ENCODE measurements at places on chromosomes 3 and 15.

- no peak for DNase-seq
These were observed 7.0 kb downstream of the LAMP3 start for GRCh38 chr3:183155499-183155898.

DNA sequence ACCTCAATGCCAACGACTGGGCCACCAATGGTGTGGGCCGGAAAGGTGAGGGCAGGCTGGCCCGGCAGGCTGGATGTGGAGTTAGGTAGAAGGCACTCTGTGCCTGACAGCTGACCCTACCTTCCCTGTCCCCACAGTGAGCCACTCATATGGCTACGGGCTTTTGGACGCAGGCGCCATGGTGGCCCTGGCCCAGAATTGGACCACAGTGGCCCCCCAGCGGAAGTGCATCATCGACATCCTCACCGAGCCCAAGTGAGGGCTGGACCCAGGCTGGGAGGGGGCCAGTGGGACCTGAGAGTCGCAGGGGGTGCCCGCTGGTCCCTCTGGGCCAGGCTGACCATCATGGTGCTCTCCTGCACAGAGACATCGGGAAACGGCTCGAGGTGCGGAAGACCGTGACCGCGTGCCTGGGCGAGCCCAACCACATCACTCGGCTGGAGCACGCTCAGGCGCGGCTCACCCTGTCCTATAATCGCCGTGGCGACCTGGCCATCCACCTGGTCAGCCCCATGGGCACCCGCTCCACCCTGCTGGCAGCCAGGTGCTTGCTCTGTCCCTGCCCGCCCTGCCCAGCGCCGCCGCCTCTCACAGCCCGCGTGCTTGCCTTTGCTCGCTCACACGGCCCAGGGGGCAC lies 4.5 kb upstream of the FES start:
- no peak for DNase-seq

DNA sequence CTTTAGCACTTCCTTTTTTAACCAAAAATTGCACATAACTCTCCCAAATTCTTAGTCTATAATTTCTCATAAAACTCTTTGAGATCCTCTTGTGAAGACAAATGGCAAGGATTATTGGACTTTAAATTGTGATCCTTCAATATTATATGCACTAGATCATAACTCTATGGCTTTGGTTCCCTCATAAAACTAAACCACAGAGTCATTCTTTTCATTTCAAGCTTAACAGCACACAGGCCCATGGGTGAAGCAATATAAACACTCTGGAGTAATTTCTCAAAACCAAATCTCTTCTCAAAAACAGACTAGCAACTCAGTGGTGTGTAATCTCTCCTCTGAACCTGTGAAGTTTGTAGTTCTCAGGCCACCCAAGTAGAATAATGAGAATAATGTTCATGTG lies 171.0 kb upstream of the NECTIN3 start:
- no peak for DNase-seq

GRCh38 chr15:50685191-50685975 lies 1.2 kb downstream of the TRPM7 start:
- no peak for DNase-seq

DNA sequence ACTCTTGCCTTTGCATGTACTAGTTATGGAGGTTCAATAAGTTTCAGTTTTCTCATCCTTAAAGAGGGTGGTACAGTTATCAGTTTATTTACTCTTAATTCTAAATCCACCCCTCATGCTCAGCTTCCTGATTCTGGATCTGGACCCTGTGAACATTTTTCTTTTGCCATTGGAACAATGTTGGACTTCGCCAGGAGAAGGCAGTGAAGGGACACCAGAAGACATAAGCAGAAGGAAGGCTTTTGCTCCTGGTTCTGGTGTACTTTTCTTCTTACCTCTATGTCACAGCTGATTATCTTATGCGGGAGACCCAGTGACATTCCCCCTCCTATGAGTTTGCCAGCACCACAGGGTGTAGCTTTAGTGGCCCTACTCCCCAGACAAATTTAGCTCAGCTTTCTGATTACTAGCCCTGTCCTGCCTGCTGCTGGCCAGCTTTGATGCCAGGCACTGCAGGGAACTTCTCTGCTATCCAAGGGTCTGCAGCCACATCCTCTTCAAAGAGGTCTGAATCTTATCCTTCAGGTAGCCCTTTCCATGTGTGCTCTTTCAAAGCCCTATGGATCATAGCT lies 466.3 kb upstream of the EPHA3 start:
- no peak for DNase-seq

DNA sequence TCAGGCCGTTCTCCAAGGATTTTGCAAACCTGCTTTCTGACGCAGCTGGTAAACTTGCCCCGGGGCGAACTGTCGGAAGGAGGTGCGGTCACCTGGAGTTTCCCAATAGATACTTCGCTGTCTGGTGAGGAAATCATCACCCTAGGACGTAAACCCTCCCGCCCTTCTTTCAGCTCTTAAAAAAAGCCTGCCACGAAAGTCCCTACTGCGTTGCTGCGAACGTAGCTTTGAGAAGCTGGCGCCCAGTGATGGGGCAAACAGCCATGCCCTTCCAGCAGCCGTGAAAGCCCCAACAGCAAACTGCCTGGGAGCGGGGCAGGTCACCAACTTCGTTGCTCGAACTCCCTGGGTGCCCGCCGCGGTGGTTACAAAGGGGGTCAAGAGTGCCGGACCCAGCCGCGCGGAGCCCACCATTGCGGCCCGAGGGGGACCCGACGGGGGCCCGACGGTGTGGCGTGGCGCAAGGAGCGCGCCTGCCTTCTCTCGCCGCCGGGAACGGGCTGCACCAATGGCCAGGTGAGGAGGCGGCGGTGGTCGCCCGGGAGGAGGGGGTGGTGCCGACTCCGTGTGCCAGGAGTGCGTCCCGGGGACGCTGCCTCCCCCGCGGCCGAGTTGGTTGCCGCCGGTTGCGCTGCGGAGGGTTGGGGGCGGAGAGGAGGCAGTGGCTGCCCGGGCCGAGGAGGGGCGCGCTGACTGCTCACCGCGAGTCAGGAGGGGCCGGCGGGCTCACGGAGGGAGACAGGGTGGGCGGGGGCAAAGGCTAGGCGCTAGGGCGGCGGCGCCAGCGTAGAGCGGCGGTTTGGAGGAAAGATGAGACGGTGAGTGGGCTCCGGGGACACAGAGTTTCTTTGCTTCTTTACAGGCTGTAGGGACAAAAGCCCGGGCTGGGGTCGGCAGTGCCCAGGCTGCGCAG lies at the start of gene PHLDB2:
Gene PHLDB2, plus strand, starts transcription at position 205 of the 913 bp plus-strand sequence. CDS start 24,813 bp downstream, outside the sequence.
- peak; percentile 41 for DNase-seq

DNA sequence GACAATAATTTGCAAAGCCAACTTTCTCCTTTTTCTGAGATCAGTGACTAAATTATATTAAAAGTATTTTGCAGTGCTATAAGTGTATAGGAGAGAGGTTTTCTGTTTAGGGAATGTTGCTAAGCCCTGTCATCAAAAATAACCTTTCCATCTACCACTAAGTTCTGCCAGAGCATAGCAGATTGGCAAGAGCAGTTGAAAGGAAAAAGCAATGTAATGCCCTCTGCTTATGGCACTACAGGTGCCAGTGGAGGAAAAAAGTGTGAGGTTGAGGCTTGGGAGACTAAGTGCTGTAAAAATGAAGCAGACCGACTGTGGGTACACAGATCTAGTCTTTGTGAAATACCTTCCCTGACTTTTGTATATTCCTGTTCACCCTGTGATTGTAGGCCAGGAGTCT lies 11.5 kb downstream of the FILIP1L start:
- DNase-seq, result no peak

DNA sequence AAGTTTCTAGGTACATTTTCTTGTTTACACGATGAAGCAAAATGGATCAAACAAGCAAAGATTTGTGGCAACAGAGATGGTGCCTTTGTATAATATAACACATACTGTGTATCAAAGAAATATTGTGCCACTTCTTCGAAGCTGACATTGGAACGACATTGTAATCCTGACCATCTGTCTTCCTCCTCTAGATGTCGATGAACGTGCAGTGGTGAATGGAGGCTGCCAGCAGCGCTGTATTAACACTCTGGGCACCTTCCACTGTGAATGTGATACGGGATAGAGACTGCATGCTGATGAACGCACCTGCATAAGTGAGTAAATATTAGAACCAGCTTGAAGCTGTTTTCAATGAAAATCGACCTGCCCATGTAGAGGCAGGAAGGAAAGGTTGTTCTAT lies 613.3 kb upstream of the GOLIM4 start:
- no peak for DNase-seq

DNA sequence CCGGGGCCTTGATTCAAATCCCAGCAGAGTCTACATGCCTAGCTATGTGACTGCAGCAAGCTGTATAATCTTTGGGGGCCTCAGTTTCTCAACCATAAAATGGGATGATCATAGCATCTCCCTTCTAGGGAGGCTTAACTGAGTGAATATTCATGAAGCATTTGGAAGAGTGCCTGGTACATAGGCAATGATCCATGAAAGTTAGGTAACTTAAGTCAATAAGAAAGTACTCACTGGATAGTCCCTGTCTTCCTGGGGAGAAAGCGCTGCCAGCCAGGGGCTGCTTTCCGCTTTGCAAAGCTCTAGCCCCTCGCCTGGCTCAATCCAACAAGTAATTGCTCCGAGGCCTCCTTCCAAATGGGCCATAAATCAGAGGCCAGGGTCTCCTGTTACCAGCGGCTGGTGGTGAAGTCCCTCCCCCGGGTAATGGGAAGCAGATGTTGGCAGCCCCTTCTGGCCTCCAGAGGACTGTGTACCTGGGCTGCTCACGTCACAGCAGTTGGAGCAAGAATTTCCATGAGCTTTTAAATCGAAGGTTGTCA lies 521.9 kb upstream of the PROK2 start:
- no peak for DNase-seq

DNA sequence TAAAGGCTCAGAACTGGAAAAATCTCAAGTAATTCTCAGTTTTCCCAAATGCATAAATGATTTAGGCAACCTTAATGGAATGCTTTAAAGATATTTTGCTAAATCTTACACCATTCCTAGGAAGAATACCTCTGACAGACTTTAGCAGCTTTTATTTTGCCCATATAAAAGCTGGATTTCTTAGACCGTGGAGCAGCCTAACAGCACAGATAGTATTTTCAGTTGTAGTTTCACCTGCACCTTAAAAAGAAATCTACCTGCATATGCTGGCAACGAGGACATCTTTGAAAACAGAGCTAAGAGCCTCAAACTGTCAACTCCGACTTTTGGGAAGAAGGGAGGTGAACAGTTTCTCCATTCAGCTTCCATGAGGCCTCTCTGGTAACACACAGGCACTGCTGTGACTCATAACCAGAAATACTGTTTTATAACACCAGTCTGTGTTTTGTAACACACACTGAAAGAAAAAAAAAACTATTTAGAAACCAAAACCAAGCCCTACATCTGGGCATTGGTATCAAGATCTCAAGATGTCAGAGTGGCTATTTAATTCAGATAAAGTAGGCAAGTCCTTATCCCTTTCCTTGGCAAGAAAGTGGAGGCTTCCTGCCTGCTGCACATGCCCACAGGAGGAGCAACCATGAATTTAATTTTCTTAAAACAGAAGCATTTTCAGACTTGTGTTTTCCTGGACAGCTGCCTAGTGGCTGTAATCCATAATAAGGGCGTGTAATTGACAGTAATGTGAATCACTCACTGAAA lies 181.5 kb upstream of the ICE2 start:
- no peak for DNase-seq

DNA sequence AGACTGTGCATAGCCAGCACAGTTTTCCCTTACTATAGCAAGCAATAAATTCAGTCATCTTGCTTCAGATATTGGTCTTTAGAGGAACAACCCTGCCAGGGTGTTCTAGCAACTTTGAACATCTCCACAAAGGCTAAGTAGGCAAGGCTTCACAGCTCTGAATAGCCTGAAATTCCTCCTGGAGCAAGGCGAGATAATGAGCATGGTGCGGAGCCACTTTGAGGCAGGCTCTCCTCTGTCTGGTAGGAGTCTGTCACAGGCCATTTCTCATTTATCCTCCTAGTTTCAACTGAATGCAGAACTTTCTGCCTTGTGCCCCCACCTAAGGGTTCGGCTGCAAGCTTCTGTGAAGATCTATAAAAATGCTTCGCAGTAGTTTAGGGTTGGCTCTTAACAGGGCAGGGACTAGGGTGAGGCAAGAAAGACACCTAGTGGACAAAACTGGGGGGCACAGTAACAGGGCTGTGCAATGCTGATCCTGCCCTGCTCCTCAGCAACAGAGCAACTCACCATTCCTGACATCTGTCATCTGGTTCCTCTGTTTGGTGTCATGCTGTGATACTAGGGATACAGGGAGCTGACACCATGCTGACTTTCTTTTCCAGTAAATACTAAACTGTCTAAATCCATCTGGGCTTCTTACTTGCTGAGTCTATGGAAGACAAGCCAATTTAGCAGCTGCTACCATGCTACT lies 16.6 kb upstream of the EHHADH start:
- no peak for DNase-seq

DNA sequence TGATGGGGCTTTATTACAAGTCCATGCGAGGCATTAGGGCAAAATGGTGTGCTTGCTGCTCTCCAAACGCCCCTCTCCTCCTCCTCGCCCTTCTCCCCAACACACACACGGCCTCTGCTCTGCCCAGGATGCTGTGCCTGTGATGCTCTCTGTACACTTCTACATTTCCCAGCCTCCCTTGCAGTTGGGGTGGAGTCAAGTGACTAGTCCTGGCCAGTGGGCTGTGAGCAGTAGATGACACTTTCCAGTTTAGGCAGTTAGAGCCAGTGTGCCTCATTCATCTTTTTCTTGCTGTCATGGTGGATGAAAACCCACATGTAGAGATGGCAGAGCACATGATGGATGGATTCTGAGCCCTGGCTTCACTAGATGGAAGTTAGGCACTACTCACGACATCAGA lies 5.4 kb downstream of the TRH start:
- no peak for DNase-seq

DNA sequence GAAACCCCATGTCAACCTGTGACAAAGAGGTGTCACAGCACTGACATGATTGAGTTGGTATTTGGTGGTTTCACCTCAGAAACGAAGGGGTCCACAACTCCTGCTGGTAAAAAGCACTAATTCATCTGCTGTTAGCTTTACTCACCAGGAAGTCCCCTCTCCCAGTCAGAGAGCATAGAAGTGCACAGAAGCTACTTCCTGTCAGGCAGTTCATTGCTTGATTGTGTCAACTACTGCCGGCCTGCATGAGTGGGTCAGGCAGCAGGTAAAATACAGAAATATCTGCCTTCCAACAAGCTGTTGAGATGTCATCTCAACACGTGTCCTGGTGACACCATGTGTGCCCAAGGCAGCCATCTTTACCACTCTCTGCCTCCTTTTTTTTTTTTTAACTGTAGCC lies 596.6 kb upstream of the NR2F2 start:
- DNase-seq, result peak; percentile 0
